ENCODE measurements at places on chromosomes 5 and 9.

DNA sequence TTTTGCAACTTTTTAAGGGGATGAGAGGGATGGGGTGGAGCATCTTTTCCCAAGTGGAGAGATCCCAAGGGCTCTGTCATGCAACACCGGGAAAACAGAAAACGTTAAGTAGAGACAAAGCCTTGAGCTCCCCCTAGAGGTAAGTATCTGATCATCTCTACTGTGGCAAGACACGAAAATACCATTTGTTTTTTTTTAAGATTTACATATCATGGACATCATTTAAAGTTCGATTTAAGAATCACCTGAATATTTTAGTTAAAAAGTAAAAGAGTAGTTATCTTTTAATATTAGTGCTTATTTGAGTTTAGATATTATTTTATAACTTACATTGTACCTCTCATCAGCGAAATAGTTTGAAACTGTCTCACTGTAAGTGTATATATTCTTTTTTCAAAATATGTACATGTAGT lies 200.4 kb downstream of the LRRC70 start:
- peak; percentile 60 for DNase-seq

- DNase-seq: no peak
Measured at GRCh38 chr9:70549926-70550325, 135.5 kb upstream of the KLF9 start.

DNA sequence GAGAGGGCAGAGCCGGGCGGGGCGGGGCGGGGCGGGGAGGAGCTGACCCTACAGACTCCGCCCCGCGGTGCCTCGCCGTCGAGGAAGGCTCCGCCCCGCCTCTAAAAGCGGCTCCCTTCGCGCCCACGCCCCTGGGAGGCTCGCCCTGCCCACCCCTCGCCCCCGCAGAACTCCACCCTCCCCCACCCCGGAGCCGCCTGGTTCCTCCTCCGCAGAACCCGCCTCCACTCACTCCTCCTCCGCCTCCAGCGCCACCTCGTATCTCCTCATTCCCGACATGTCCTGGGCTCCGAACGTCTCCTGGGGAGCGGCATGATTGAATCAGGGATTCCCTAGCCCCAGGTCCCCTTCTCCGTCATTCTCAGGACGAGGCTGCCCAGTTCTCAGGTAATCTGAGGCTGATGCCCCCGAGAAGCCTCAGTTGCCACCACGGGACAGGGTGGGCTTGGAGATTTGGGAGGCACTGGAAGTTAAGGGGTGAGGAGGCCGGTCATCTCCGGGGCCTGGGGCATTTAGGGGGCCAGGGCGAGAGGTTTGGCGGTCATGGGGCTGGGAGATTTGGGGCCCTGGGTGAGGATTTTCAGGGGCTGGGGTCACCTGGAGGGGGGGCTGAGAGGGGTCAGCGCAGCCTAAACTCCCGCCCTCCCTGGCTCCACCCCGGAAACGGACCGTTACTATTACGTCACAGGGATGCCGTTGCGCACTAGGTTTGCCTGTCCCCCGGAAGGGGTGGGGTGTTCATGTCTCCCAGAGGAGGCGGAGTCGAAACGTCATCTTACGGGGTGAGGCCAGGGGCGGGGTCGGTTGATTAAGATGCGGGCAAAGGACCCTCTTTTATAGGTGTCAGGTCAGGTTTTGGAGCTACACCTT lies 3.2 kb upstream of the CCL27 start:
- peak; percentile 93 for DNase-seq

DNA sequence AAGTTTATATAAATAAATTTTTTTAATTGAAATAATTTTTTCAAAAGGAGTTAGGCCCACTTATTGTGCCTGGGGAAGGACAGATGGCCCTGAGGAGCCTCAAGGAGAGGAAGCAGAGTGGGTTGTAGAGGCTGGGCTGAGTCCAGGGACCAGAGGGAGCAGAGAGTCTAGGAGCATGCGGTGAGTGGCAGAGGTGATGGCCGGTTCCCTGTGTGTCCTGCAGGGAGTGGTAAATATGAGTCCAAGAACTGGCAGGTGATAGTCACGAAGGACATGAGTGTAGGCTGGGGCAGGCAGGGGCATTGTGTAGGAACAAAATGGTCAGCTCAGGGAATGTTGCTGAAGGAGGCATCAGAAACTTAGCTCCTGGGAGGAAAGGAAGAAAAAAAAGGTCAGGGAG lies 8.3 kb upstream of the BTNL9 start:
- no peak for DNase-seq

DNA sequence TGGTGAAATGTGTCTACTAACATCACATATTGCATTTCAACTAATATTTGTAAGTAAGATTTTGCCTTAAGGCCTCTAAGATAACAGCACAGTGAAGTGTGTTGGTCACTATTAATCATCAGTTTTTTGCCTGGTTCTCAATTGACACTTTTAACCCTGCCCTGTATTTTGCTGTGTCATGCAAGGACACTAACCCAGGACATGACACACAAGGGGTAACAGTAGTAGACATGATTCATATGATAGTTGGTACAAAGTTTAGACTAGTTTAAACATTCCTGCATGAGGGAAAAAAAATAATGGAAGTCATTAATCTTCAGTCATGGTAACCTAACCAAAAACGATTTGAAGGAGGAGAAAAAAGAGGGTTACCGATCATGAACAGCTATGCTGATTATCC lies 207.0 kb downstream of the DEPDC1B start:
- no peak for DNase-seq

DNA sequence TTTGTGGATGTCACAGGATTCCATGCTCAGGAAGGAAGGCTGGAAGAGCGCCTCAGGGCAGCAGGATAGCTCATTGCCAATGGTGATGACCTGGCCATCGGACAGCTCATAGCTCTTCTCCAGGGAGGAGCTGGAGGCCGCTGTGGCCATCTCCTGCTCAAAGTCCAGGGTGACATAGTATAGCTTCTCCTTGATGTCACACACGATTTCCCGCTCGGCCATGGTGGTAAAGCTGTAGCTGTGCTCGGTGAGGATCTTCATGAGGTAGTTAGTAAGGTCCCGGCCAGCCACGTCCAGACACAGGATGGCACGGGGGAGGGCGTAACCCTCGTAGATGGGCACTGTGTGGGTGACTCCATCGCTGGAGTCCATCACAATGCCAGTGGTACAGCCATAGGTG lies 24.3 kb upstream of the RAPGEF6 start:
- no peak for DNase-seq

- no peak for DNase-seq
Measured at GRCh38 chr5:138339091-138339456, 1.0 kb downstream of the FAM53C start.

DNA sequence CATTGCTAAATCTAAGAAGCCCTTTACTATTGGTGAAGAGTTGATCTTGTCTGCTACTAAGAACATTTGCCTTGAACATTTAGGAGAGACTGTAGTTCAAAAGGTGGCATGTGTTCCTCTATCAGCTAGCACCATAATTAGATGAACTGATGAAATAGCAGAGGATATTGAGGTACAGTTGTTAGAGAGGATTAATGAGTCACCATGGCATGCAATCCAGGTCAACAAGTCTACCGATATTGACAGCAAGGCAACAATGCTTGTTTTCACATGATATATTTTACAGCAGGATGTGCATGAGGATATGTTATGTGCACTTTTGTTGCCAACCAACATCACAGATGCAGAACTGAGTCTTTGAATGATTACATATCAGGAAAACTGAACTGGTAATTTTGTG lies 134.3 kb upstream of the CDH9 start:
- no peak for DNase-seq

GRCh38 chr9:90546200-90546599 lies 96.4 kb downstream of the DIRAS2 start:
- DNase-seq: peak; percentile 87

All from amniotic epithelial cell (primary cell).